Stimulated activated CD8-positive, alpha-beta memory T cell treated with anti-CD3 and anti-CD28 coated beads, Interleukin-15, amount 100 ng/mL, for 24 hours (primary cell): ENCODE measurements at places on chromosomes 1 and 21.

DNA sequence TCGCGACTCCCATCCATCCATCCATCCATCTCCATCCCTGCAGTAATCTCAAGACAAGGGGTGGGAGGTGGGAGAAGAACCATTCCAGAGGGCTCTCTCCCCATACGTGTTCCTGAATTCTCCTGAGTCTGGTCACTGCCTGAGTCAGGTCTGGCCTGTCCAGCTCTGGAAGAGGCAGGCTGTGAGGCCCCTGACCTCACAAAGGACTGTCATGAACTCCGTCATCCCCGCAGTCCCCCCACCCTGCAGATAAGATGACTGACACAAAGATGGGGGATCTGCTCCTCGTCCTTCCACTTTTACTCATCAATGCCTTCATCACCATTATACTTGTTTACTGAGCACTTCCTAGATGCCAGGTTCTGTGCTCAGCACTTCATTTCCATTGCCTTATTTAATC lies 1.6 kb upstream of the MAP7D1 start:
- no peak for DNase-seq

DNA sequence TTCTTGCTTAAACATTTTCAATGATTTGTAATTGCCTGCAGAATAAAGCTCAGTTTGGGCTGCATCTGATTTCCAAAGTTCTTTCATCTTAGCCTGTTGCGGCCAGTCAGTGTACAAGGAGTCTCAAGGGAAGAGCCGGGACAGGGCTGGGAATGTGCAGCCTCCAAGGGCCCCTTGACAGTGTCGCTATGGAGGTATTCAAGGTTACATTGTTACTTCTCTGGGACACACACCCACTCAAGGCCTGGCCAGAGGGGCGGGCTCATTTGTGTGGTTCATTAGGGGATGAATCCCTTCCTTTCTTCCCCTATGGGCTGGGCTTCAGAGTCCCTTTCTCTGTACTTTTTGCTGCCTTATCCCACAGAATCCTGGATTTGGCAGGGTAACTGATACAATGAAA lies 107.6 kb upstream of the CSF3R start:
- no peak for DNase-seq

- no peak for DNase-seq
Observed at GRCh38 chr21:36773117-36773516, 74.2 kb downstream of the SIM2 start.

- no peak for DNase-seq
Observed at GRCh38 chr1:102097451-102097850, 100.7 kb upstream of the OLFM3 start.

DNA sequence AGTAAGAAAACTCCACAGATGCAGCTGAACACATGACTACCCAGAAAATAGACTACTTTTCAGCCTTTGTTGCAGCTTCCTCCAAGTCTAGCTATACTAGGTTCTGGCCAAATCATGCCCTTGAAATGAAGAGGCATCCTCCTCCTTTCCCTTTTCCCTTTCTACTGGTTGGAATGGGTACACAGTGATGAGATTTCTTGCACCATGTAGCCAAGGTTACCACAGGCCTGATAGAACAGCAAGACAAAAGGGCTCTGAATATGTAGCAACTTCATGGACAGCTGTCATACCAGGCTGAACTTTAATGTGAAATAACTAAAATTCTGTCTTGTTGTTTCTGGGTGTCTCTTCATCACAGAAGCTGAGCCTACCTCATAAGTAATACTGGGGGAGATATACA lies 146.5 kb downstream of the PDE4B start:
- DNase-seq = no peak

DNA sequence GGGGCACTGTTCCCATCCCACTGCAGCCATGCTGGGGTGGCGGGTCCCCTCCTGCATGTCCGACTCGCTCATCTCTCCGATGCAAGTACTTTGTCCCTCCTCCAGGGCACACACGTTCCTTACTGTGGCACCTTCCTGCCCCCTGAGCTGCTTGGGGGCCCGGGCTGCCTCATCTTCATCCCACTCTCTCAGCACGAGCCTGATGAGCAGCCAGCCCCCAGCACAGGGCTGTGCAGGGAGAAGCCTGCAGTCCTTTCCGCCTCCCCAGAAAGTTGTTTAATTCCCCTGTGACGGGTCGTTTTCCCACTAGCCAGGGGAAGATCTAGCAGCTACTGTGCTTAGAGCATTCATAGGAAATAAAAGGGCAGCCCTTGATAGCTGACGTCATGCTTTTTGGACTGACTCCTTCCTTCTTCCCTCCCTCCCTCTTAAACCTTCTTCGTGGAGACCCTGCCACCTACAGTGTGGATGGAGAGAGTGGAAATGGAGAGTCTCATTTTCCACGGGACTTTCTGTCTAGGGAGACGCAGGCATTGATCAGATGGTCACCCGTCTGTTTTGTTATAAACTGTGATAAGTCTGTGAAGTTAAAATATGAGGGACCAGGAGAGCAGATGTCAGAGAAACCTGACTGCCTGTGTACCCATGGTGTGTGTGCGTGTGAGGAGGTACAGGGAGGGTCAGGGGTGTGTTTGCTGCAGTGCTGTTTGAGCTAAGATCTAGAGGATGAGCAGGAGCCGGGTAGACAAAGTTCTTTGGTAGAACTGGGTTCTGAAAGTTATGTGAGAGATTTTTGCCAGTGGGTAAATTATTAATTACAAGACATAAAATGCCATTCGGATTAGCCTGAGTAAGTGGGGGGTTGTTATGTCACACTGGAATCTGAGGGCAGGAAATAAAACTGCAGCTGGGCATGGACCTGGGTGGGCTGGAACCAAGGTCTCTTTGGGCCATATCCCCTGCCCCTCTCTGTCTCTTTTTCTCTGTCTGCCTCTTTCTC lies 34.3 kb downstream of the GPR137B start:
- no peak for DNase-seq
